GM23338 (cell line): ENCODE measurements at places on chromosomes 16 and 17. TPM values are rescaled to one million over a fixed set of nuclear protein-coding genes. Genes with fewer than 3 reads are reported as not detected.
A peak's percentile ranks its signal among the peaks of the same experiment; 100 is the strongest.

TBC1D3C gene
- not detected in 2 replicates for total RNA-seq

SPN gene
- 2.1 and 2.3 TPM in 2 replicates for total RNA-seq

GRCh38 chr17:13035420-13035819 is 17.6 kb upstream of the ELAC2 start:
- DNase-seq = no peak

- DNase-seq = no peak
Measured at GRCh38 chr17:80248001-80248893, 12.4 kb upstream of the RNF213 start.

- DNase-seq = no peak
Measured at GRCh38 chr16:23943604-23944003, 107.8 kb downstream of the PRKCB start.

TEX14 gene
- 0.78 and 0.80 TPM in 2 replicates for total RNA-seq

GRCh38 chr17:48541577-48542113 is 3.3 kb downstream of the HOXB2 start:
- peak; percentile 59 for DNase-seq

DNA sequence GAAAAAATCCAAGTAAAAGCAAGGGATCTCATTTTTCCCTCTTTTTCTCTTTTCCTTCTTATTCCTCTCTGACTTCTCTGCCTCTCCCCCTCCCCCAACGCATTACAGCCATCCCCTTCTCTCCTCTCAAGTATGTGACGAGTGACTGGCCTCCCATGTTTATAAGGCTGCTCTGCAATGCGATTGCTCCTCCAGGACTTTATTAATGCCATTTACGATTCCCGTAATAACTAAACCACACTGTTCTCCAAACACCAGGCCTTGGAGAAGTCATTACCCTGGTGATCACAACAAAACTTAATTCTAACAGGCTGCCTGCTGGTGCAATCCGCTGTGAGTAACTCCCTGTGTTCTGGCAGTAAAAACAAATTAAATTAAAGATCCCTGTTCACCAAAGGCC is 88.8 kb downstream of the HS3ST3B1 start:
- peak; percentile 59 for DNase-seq

HSF4 gene
- 1.3 TPM in 1 of 2 replicates, not detected in the other for total RNA-seq

GRCh38 chr16:86673956-86674453 is 95.7 kb downstream of the FOXL1 start:
- no peak for DNase-seq

AGRP gene
- not detected in 2 replicates for total RNA-seq

DNA sequence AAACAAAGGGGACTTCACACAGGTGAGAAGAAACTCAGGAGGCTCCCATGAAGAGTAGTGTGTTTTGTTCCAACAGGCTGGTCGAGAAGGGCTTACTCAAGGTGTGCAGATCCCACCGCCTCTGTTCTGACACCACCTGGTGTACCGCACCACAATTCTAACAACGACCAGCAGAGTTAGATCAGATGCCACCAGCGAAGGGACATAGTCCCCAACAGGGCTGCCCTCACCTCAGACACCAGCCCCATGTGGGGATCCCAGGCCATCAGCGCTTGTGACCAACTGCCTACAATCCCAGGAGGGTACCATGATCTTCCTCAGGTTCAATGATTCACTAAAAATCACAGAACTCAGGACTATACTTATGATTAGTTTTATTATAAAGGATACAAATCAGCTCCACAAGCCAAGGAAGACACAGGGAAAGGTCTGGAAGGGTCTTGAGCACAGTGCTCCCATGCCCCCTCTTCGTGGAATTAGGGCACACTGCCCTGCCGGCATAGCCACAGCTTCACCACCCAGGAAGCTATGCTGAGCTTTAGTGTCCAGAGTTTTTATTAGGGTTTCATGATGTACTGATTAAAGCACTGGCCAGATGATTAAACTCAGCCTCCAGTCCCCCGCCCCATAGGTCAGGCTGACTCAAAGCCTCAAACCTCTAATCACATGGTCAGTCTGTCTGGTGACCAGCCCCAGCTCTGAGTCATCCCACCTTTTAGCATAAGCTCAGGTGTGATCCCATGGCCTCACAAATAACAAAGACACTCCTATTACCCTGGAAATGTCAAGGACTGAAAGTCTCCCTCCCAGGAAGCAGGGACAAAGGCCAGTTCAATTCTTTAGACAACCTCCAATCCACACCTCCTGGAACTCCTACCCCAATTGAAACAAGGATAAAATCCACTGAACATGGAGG is 26.0 kb downstream of the TRIM25 start:
- no peak for DNase-seq

MYL4 gene
- total RNA-seq = not detected in 2 replicates

CCL8 gene
- not detected in 2 replicates for total RNA-seq

- no peak for DNase-seq
Measured at GRCh38 chr16:21265104-21265837, 12.8 kb downstream of the CRYM start.

- no peak for DNase-seq
Measured at GRCh38 chr16:68711421-68712139, 25.5 kb upstream of the CDH1 start.

HBA2 gene
- total RNA-seq = 1.9 TPM in 1 of 2 replicates, not detected in the other

PRSS36 gene
- total RNA-seq = 1.3 and 1.4 TPM in 2 replicates

- peak; percentile 68 for DNase-seq
Measured at GRCh38 chr17:61395409-61395982, 4.1 kb upstream of the TBX2 start.

GRCh38 chr17:82881900-82882714 is 42.3 kb upstream of the ZNF750 start:
- no peak for DNase-seq

DNA sequence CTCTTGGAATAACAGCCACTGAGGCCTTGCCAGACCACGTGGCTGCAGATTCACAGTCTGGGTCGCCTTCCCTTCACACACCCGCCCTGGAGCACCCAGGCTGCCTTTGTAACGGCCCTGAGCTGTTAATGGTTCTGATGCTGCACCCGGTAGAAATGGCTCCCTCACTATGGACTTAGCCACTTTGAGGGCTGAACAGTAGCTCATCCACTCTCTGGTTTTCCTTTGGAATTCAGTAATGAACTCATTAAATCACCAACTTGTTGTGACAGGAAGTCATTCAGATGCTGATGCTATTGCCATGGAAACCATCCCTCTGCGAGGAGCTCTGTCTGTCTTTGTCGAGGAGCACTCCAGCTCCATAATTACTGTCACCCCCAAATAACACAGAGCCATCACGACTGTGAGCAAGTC is 59.2 kb downstream of the CDK5R1 start:
- peak; percentile 91 for DNase-seq

DNA sequence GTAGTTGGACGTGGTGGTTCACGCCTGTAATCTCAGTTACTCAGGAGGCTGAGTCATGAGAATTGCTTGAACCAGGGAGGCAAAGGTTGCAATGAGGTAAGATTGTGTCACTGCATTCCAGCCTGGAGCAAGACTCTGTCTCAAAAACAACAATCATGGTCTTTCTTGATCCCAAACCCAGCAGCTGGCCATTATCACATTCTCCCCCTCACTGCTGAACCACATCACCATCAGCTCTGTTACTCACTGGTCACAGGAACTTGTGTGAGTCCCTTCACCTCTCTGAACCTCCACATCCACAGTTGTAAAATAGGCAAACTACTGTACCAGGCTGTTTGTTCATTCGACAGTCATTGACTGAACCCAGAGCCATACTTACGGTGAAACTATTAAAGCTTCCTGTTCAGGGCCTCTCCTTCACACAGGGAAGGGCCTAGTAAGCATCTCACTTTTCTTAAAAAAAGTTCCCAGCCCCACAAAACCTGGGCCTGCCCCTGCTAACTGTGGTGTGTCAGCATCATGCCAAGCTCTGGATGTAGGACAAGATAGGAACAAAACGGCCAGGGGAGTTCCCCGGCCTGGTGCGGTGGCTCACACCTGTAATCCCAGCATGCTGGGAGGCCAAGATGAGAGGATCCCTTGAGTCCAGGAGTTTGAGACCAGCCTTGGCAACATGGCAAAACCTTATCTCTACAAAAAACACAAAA is 104.7 kb downstream of the COPRS start:
- no peak for DNase-seq

- peak; percentile 84 for DNase-seq
Measured at GRCh38 chr17:4199818-4200402, 56.9 kb downstream of the CYB5D2 start.

DNA sequence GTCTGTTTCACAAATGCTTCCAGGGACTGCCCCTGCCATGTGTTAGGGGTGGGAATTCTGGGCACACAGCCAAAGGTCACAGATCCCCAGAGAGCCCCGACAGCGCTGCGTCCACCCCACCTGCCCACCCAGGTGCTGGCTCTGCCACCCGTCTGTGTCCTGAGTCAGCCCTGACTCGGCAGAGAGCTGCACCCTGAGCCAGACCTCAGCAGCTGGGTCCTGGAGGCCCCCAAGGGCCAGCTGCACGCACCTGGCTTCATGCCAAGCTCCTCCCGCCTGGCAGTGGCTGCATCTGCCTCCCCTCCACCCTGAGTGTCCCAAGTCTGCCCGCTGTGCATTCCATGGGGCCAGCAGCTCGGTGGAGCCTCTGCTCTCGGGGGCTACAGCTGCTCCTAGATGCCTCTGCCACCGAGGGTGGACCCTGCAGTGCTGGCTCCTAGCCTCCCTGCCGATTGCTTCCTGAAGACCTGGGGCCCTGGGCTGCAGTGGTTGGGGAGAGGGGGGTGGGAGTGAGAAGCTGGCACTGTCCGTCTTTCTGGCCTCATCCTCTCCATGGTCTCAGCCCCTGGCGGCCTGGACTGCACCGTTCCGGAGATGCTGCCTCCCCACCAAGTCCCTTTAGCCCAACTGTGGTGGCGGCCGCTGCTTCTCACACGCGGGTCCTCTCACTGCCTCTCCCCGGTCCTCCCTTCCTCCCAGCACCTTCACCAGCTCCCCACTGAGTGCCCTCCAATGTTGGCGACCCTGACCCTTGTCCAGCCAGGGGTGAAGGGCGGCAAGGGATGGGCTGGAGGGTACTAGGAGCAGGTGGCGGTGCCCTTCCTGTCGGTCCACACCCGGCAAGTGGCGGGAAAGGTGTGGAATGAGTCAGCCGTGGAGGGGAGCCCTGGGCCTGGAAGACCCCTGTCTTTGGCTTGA is 3.0 kb downstream of the SECTM1 start:
- DNase-seq = no peak

DNA sequence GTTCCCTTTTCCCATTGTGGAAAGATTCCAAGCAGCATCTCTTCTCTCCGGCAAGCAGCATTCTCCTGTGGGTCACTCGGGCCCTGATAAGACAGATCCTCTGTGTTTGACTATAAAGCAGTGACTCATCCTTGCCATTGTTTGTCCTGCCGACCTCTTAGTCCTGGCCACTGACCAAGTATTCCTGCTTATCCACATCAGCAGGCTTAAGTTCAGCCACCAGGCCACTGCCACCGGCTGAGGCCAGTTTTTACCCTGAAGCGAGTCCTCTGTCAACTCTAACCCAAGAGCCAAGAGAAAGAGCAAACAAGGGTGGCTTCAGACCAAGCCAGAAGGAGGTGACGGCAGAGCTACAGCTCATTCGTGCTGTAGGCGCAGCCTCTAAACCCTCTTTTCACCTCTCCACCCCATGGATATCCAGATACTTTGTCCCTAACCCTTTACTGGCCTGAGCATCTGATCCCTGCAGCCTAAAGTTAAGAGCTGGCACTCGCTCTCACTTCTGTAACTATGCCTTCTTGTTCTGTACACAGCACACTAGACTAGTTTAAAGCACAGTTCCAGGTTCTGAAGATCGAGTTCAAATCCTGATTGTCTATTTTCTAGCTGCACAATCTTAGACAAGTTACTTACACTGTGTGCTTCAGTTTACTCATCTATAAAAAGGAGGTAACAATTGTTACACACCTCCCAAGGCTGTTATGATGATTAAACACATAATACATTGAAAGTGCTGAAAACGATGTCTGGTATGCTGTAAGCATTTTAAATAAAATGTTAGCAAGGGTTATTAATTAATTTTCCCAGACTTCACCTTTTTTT is 31.0 kb downstream of the SOX9 start:
- DNase-seq = peak; percentile 62

MYL11 gene
- not detected in 2 replicates for total RNA-seq

- DNase-seq = no peak
Measured at GRCh38 chr17:41825175-41825845, 10.7 kb downstream of the NT5C3B start.

GRCh38 chr17:36885153-36885735 is 52.0 kb upstream of the LHX1 start:
- no peak for DNase-seq

SMIM5 gene
- total RNA-seq = not detected in 2 replicates

- DNase-seq = peak; percentile 50
Measured at GRCh38 chr17:77280304-77281121, 139.7 kb downstream of the SEC14L1 start.

- no peak for DNase-seq
Measured at GRCh38 chr16:75097941-75098901, 18.4 kb downstream of the LDHD start.

NMT1 gene
- 80.9 and 95.6 TPM in 2 replicates for total RNA-seq

OTOP2 gene
- not detected in 2 replicates for total RNA-seq

DNA sequence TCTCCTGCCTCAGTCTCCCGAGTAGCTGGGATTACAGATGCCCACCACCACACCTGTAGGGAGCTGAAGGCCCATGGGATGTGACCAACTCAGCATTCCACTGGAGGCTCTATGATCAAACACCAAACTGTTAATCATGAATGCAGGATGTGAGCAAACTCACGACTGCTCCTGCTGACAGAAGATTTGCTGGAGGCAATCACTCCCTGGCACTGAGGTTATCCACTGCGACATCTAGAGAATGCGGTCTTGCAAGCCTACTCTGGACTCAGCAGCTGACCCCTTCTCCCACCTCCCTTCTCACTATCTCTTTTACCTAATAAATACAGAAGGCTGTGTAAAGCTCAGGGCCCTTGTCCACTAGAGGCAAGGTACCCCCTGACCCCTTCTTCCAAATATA is 4.9 kb downstream of the TEX14 start:
- no peak for DNase-seq

DNA sequence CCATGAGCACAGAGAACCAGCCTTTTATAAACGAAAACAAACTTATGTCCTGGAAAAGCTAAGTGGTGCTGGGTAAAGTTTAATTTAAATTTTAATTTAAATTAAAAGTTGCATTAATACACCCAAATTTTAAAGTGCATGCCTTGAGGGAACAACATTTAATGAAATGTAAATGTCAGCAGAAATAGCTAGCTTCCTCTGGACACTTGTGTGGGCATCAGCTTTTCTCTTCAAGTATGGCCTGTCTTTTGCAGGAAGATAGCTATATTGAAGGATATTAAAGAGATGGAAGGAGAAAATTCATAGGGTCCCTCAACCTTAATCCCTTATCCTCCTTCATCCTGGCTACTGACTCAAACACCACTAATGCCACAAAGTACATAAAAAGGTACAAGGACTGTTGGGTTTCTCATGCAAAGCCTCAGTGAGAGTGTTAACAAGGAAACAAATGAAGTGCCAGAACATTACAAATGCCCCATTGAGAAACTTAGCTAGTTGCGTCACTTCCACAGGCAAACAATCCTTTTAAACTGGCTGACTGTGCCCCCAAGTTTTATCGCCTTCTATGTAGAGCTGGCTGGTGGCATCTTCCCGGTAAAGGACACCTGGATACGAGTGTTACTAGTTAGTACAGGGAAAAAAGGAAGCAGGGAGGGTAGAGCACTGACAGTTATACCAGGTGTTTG is 14.1 kb downstream of the PHF12 start:
- DNase-seq = peak; percentile 22

- peak; percentile 55 for DNase-seq
Measured at GRCh38 chr16:31427441-31428278, 500 bp downstream of the COX6A2 start.
